ENCODE measurements at places on chromosomes 1 and 21.

DNA sequence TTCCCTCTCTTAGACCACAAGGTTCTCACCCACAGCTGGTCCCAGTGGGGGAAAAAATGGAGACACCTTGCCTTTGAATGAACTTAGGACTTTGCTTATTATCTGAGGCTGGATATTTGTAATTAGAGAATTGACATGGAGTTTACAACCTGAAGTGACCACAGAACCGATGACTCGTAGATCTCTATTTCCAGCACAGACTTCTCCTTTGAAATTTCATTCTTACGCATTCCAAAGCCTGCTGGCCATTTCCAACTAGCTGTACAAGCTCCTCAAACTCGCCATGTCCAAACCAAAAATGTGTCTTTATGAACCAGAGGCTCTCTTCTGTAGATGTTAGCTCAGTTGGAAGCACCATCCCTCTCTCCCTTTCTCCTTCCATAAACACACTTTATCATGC is 12.0 kb downstream of the RAB7B start:
- DNase-seq: no peak

- DNase-seq: no peak
These were observed 35.9 kb downstream of the USP24 start for GRCh38 chr1:55179177-55179835.

- no peak for DNase-seq
These were observed 87.2 kb downstream of the VAV3 start for GRCh38 chr1:107877745-107878144.

GRCh38 chr1:8317647-8318381 is at the start of gene SLC45A1:
SLC45A1 (plus strand) TSS chr1:8318114; CDS start chr1:8324330, 6,216 bp downstream.
- DNase-seq: peak; percentile 89
